ENCODE measurements at places on chromosomes 3 and 15.

DNA sequence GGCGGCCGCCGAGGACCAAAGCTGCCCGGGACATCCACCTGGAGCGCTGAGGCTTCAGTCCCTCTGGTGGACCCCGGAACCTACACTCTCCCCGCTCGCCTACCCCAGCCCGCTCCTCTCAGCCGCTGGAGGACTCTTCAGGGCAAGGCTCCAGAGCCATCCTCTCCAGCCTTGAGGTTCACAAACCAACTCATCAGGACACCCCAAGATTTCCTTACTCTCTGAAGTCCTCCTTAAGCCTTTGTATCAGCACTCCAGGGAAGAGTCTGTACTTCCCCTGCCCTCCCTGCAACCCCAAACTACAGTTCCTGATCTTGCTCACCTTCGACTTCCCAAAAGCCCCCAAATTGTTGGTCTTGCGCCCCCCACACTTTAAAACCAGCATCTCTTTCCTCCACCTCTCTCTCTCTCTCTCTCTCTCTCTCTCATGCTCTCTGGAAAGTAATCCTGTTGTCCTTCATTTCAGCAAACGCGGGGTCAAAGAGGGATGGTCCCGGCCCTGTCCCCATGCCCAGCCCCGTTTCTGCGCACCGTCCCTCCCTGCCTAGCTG, 438 bp downstream of the THBS1 start:
- DNase-seq = no peak

GRCh38 chr3:102336130-102336529, 98.7 kb upstream of the ZPLD1 start:
- DNase-seq = no peak

DNA sequence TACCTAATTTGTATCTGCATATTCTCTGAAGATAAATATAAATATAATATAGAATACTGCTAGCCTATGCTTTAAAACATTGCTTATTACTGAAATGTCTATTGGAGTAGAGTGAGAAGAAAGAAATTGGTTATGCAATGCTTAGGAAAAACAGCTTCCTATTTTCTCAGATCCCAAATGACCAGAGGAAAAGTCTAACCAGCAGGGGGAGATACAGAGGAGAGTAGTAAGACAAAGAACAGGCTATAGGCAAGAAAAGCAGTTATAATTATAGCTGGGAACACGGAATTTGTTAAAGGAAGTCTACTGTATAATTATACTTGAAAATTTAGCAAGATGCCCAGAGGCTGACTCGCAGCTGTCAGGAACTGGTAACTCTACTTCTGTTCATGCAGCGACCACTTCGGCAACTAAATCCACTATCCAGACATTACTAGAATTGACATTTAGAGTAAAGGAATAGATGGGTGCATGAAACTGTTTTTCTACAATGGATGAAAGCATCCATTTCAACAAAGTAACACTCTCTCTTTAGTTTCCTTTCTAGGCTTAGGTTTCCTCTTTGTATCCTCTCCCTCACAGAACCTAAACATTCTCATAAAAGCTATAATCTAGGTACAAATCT, 97.2 kb downstream of the TBC1D5 start:
- DNase-seq = peak; percentile 6

DNA sequence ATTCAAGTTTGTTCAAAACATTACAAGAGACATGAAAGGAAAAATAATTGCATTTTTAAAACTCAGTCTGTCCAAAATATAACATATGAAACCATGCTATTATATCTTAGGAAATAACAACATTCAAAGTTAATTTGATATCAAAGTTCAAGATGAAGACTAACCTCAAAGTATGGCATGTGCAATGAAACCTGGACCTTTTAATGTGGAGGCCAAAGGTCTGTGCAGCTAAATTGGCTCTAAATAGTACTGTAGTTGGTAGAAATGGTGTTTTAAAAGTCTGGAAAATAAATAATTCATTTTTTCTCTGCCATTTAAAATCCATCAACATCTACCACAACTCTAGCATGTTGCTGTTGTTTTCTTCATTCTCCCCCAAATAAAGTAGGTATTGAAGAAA, 8.7 kb downstream of the GRAMD1C start:
- DNase-seq = no peak

- DNase-seq = no peak
These were observed 230.0 kb upstream of the MCTP2 start for GRCh38 chr15:94001255-94001801.

GRCh38 chr3:157618075-157618760, 115.0 kb upstream of the VEPH1 start:
- peak; percentile 84 for DNase-seq

DNA sequence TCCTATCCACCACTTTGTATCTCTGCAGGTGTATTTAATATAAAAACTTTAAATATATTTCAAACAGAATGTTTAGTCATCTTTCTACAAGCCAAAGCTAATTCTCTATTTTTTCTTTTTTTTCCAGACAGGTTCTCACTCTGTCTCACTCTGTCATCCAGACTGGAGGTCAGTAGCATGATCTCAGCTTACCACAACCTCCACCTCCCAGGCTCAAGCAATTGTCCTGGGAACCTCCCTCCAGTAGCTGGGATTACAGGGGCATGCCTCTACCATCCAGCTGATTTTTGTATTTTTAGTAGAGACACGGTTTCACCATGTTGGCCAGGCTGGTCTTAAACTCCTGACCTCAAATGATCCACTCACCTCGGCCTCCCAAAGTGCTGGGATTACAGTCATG, 202.6 kb downstream of the VGLL3 start:
- no peak for DNase-seq

- DNase-seq = no peak
These were observed 1126.5 kb downstream of the NSUN3 start for GRCh38 chr3:95189348-95189747.

DNA sequence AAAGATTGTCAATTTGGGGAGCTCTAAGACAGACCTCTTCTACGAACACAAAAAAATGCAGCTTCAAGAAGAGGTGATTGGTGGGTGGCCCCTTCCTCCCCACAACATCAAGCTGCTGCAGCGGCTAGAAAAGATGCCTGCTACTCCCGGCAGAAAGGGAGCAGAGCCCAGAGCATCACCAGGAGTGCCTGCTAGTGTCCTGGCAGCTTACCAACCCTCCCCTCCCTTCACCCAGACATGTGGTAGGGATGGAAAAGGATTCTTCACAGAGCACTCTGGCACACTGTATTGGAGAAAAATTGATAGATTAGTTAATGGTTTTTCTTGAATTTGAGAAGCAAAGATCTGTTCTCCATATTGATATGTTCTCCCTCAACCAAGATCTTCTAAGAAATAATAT, 10.8 kb downstream of the IP6K1 start:
- no peak for DNase-seq

- DNase-seq = peak; percentile 40
These were observed 406.3 kb downstream of the SOX2 start for GRCh38 chr3:182118066-182118465.

- DNase-seq = peak; percentile 50
These were observed 4.4 kb upstream of the SYNM start for GRCh38 chr15:99100245-99101173.

DNA sequence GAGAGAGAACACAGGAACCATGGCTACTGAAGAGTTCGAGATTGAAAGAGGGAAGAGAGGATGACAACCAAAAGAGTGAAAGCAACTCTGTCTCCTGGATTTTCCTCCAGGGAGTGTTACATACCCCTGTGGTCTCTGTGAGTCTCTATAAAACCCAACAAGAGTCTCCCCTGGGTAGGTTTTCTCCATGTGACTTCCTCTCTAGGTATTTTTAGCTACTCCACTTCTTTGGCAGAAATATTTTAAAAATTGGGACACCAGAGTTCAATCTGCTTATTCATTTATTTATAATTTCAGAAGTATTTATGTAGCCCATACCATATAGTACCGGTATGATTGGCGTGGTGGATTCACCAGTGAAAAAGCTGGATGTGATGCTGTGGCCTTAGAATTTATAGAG, 671.7 kb upstream of the NR2F2 start:
- DNase-seq = no peak

GRCh38 chr15:74007820-74008371, 13.4 kb downstream of the PML start:
- DNase-seq = no peak

DNA sequence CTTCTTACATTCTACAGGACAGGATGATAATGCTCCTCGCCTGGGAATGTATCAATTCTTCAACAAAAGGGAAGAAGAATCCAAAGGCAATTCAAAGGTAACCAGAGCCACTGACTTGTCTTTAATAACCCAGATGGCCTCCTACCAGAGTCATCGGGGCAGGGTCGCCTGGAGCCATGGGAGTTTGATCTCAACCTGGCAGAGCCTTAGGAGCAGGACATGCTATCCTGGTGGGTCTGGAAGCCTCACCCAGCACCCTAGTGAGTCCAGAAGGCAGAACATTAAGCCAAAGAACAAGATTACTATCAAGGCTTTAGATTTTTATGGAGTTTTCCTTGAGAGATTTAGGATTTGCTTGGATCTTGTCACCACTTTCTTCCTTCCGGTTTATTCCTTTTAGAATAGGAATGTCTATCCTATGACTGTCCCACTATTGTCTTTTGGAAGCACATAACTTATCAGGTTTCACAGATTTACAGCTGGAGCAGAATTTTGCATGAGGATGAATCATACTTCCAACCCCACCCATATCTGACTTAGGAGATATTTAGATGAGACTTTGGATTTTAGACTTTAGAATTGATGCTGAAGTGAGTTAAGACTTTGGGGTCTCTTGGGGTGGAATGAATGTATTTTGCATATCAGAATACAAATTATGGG, 330.3 kb upstream of the GOLIM4 start:
- peak; percentile 61 for DNase-seq

- no peak for DNase-seq
These were observed 67.2 kb upstream of the TSPAN3 start for GRCh38 chr15:77138167-77138522.

DNA sequence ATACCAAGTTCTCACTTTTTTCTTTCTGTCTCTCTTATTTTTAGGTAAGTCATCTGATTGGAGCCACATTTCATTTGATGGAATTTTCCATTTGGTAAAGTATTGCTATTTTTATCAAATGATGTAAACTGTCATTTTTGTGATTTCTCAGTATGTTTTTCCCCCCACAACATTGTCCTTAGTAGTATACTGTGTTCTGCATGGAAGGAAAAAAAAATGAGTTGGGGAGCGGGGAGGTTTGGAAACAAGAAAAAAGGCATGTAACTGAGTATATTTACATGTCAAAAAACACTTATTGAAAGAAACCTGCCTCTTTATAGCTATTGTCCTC, 104.2 kb downstream of the FILIP1L start:
- DNase-seq = no peak

DNA sequence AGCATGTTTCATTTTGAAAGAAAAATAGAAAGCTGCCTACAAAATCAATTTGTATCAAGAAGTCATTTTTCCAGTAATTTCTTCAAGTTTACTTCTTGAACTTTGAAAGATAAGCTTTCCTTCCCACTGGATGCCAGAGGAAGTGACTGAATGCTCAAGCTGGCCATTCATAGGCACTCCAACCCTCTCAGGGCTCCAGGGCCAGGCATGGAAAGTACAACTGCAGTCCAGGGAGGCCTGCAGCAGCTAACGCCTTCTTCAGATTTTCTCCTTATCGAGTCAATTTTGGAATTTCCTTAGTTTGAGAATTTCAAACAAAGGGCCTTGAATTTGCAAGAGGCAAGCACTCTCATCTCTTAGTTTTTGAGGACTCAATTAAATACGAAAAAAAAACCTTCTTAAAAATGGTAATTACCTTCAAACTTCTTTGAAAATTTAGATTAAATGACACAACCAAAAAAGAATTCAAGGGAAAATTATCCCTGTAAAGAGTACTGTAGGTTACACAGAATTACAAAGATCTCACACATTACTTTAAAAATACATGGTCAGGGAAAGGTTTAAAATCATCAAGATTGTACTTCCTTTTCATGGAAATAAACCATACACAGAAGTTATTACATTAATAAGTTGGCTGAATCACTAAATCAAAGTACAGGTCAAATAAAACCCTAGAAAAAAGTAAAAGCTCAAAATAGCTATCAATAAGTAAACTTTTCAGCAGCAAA, 2.5 kb downstream of the UBP1 start:
- no peak for DNase-seq
